ENCODE measurements at places on chromosomes 2 and 18. TPM values are rescaled to one million over a fixed set of nuclear protein-coding genes. Genes with fewer than 3 reads are reported as not detected.

DNA sequence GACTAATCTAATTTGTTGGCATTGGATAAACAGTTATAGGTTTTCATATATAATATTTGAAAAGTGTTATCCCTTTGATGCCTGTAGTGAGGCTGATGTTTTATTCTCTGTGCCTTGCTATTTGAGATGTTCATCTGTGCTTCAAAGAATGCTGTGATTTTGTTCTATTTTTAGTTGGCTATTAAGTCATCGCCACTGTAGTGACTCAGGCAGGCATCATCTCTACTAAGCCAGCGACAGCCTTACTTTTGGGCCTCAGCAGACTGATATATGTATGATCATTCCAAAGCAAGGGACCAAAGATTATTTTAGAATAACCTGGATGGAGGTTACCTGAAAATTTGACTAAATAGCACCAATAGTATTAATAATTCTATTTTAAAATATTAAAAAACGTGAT, 1674.5 kb upstream of the NXPH2 start:
- peak; percentile 54 for DNase-seq

- DNase-seq: no peak
Measured at GRCh38 chr2:117972476-117973123, 41.3 kb downstream of the CCDC93 start.

Gene ERMN
- total RNA-seq: not detected

Gene OSR1
- 0.18 TPM for total RNA-seq

Gene BIRC6
- total RNA-seq: 52.1 TPM

Gene GRHL1
- 1.2 TPM for total RNA-seq
